ENCODE measurements at places on chromosomes 5 and 9. TPM values are rescaled to one million over a fixed set of nuclear protein-coding genes. Genes with fewer than 3 reads are reported as not detected.

- DNase-seq: no peak
Observed at GRCh38 chr5:34570721-34571676, 85.1 kb upstream of the RAI14 start.

DNA sequence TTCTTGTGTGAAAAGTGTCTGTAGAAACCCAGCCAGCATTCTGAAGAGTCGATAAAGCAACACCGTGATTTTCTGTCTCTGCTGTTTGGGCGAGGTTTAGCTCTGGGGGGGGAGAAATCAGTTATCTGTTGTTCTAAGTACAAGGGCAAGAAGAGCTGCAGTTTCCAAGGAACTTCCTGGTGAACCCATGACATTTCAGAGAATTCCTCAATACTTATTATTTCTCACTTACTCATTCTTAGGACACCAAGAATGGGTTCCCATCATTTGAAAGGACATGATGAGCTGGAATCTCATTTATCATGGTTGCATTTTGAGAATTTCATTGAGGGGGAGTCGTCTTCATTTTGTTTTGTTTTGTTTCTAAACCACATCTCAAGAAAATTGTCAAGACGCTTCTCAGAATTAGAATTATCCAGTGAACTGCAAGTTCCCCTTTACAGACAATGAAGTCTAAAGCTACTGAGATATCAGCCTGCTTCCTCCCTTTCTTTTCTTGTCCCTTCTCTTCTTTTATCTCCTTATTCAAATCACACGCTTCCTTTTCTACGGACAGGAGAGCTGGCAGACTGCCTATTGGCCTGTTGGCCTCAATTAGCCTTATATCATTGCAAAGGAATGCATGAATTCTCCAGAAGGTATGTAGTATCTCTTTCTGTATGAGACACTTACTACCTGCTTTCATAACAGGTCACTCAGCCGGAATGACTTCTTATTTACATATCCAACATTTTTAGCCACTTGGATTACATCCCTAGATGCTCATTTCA is 53.7 kb downstream of the ZNF462 start:
- DNase-seq: peak; percentile 28

DNA sequence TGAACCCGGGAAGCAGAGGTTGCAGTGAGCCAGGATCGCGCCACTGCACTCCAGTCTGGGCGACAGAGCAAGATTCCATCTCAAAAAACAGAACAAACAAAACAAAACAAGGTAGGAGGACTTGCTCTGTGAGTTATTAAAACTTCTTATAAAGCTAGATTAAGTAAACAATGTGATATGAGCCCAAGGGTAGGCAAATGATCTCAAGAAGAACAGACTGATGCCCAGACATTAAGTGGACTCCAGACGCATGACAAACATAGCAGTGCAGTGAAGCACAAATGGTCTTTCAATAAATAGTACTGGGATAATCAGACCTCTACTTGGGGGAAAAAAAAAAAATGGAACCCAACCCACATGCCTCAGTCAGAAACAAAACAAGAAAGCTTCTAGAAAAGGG is 45.7 kb downstream of the SETX start:
- no peak for DNase-seq

- DNase-seq: no peak
Observed at GRCh38 chr5:38837416-38837815, 8.4 kb upstream of the OSMR start.

DNA sequence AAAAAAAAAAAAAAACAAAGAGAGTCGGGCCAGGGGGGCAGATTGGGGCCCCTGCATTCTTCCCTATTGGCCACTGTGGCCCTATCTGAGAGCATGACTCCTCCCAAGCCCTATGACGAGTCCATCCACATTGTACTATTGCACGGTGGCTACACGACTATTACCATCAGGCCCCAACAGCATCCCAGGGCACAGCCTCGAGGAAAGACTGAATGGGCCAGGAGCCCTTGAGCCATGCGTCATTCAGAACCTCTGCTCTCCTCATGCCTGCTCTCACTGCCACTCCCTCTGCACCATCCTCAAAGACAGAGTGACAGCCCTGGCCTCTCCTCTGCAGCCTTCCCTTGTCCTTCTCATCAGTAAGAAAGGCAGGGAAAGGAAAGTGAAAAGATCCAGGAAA is 20.2 kb upstream of the ORM1 start:
- DNase-seq: no peak

Gene ETF1
- polyA plus RNA-seq: 77.5 TPM

Gene TSTD2
- 34.5 TPM for polyA plus RNA-seq

Data from right renal pelvis (tissue), 4 donors.